ENCODE measurements at places on chromosomes 3 and 15.

DNA sequence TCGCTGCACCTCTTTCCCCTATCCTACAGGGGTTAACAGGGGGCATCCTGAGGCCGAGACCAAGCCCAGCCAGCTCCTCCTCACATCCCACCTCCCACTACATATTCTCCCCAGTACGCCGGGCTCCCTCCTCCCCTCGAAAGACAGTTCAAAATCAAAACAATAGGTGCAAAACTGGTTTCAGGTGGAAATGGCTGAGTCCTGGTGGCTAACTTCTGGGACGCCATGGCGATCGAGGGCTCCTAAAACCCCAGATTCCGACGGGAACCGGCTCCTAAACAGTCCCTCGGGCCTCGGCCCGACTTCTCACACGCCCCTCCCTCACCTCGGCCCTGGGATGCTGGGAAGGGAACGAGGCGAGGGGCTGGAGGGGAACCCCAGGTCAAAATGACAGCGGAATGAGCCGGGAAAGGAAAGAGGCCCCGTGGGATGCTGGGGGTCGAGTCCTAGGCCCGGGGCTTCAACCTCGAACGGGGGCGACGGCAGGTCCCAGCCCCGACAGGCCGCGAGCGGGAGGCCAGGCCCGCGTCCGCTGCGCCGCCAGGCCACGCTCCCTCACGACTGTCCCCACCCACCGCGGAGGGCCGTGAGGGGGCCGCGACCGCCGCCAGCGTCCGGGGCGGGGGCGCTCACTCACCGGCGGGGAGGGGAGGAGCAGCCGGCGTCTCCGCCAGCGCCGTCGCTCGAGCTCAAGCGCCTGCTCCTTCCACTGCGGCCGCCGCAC lies 492 bp downstream of the TMCC1 start:
- peaks cover 29% of the 10 kb centered on the region for H3K4me1 ChIP-seq
- peak; percentile 60 for DNase-seq

- peak overlapping the region; percentile 25 for H3K27ac ChIP-seq
- no peak for DNase-seq
- peaks cover 21% of the 10 kb centered on the region for H3K4me1 ChIP-seq
Measured at GRCh38 chr3:178320456-178321351, 215.5 kb upstream of the KCNMB2 start.

GRCh38 chr3:114706591-114707232 lies 412.9 kb downstream of the TIGIT start:
- no peaks in the 10 kb centered on the region for H3K27me3 ChIP-seq
- no peaks in the 10 kb centered on the region for H3K36me3 ChIP-seq
- no peak overlapping the region for H3K4me3 ChIP-seq
- H3K4me1 ChIP-seq, result peaks cover 47% of the 10 kb centered on the region
- H3K27ac ChIP-seq, result peak overlapping the region; percentile 96
- DNase-seq, result no peak

DNA sequence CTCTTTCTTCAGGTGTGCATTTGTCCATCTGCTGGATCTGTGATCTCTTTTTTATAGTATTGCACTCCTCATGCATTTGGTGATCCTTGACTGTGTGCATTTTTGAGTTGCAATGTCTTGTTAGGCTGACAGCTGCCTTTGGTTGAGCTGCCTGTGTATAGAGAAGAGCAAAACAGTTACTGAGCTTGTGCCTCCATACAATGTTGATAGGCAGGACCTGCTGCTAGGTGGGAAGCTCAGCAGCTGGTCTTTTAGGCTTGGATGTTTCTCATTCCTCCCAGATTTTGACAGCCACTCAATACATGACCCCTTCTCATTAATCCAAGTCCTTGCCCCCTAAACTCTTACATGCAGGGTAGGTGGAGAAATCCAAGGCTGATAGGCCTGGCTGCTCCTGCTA lies 74.8 kb upstream of the PIAS1 start:
- H3K27ac ChIP-seq, result no peak overlapping the region
- H3K4me1 ChIP-seq, result no peaks in the 10 kb centered on the region

DNA sequence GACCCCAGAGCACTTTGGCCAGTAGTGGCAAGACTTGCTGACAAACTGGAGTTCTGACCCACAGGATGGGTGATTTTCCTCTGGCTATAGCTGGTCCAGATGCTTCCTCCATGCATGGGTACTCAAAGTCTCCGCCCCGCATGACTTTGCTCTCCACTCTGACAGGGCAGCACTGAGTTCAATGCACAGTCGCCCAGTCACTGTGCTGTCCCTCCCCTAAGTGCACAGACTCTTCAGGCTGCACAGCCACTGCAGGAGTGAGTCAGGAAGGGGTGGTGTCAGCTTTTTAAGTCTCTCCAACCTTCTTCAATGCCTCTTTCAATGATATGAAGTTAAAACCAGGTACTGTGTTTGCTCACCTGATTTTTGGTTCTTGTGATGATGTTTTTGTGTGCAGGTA lies 17.8 kb downstream of the TEX9 start:
- H3K4me1 ChIP-seq, result no peaks in the 10 kb centered on the region
- no peak overlapping the region for H3K27ac ChIP-seq
- H3K36me3 ChIP-seq, result peaks cover 31% of the 10 kb centered on the region

DNA sequence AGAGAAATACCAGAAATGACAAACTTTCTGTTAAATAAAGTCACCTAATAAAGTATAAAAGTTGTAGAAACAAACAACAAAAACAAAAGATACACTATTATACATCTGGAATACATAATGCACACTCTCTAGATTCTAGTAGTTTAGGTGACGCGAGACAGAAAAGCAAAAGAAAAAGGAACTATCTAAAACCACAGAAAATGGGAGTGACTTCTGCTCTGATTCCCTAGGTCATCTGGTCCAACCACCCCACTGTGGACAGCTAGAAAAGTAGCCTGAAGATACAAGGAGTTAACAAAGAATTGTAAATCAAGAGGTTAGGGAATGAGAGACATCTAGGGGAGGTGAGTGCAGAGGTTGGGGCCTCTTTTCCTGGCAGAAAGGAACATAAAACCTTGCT lies 39.1 kb downstream of the DHX36 start:
- H3K4me3 ChIP-seq, result no peak overlapping the region
- peaks cover 25% of the 10 kb centered on the region for H3K36me3 ChIP-seq
- DNase-seq, result no peak

DNA sequence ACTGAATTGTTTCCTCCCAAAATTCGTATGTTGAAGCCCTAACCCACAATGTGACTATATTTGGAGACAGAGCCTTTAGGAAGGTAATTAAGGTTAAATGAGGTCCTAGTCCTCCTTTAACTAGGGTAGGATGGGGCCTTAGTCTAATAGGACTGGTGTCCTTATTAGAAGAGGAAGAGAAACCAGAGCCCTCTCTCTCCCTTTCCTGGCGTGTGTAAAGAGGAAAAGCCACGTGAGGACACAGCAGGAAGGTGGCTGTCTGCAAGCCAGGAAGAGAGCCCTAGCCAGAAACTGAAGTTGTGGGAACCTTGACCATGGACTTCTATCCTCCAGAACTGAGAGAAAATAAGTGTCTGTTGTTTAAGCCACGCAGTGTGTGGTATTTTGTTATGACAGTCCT lies 94.3 kb downstream of the OXNAD1 start:
- no peaks in the 10 kb centered on the region for H3K27me3 ChIP-seq

DNA sequence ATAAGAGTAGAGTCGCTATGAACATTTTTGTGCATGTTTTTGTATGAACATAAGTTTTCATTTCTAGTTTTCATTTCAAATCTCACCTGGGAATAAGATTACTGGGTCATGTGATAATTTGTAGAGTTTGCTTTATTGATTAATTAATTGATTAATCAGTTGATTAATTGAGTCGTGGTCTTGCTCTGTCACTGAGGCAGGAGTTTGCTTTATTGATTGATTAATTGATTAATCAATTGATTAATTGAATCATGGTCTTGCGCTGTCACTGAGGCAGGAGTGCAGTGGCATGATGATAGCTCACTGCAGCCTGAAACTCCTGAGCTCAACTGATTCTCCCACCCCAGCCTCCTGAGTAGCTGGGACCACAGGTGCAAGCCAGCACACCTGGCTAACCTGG lies 111.6 kb downstream of the TCF12 start:
- peak overlapping the region; percentile 71 for H3K27ac ChIP-seq
- peaks cover 6% of the 10 kb centered on the region for H3K36me3 ChIP-seq
- no peaks in the 10 kb centered on the region for H3K27me3 ChIP-seq
- peak overlapping the region; percentile 17 for H3K4me3 ChIP-seq
- peaks cover 45% of the 10 kb centered on the region for H3K4me1 ChIP-seq
- no peak for DNase-seq

DNA sequence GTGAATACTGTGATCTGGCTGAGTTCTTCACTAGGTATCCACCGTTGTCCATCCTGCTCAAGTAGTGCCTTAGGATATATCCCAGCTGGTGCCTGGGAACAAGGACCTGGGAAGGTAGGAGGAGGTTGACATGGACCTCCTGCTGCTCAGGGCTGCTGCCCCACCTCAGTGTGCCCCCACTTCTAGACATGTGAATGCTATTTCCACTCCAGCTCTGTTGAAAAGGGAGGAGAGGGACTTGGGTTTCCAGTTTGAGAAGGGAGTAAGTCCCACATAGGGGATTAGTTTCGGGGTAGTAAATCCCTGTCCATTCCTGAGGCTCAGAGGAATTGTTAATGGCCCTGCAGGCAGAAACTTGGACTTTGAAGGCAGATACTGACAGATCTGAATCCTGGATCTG lies 32.9 kb upstream of the ETV5 start:
- H3K27me3 ChIP-seq, result peaks cover 4% of the 10 kb centered on the region
- H3K4me3 ChIP-seq, result no peak overlapping the region
- H3K27ac ChIP-seq, result no peak overlapping the region
- H3K4me1 ChIP-seq, result no peaks in the 10 kb centered on the region
- no peak for DNase-seq

DNA sequence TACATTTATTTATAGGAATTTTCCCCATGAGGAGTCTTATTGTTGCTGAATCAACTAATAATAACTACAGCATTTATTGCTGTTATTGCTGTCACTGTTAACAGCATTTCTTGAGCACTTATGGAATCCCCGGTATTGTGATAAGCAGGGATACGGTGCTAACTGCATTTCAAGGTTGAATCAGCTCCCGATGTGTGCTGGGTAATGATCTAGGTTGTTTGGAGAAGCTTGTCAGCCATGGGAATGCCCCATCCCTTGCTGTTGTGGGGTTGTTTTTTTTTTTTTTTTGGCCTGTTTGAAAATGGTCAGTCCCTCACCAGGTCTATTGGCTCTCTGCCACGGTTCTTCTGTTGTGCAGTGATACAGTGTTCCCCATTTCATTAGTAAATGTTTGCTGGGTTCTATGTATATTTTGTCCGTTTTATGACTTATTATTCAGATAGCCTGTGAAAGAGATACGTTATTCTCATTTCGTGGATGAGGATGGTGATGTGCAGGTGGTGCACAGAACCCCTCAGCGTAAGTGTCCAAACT lies 48.5 kb downstream of the MED12L start:
- no peak overlapping the region for H3K4me3 ChIP-seq
- peaks cover 3% of the 10 kb centered on the region for H3K36me3 ChIP-seq
- DNase-seq, result no peak
- H3K27me3 ChIP-seq, result no peaks in the 10 kb centered on the region
- H3K27ac ChIP-seq, result no peak overlapping the region

DNA sequence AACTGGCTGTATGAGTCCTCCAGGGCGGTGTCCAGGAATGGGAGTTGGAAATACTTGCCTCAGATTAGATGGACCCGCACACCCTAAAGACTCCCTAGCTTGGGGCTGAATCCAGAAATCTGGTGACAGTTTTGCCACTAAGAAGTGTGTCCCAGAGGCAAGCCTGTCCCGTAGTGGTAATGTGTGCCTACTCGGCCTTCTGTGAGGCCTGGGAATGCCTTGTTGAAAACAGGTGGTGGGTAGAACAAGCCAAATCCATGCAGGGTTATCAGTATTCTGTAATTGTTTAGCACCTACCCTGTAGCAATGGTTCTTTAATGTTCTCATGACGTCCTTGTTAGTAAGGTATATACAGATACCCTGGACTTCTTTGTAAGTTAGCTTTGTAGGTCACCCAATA lies 1.6 kb downstream of the C3orf52 start:
- H3K36me3 ChIP-seq, result peaks cover 2% of the 10 kb centered on the region
- peak overlapping the region; percentile 7 for H3K27ac ChIP-seq
- peaks cover 60% of the 10 kb centered on the region for H3K4me1 ChIP-seq
- peak overlapping the region; percentile 89 for H3K4me3 ChIP-seq
- H3K27me3 ChIP-seq, result peaks cover 8% of the 10 kb centered on the region

- no peaks in the 10 kb centered on the region for H3K4me1 ChIP-seq
- peaks cover 10% of the 10 kb centered on the region for H3K27me3 ChIP-seq
- no peak for DNase-seq
- H3K36me3 ChIP-seq, result no peaks in the 10 kb centered on the region
Measured at GRCh38 chr3:127074900-127075360, 92.0 kb downstream of the PLXNA1 start.

GRCh38 chr3:23728601-23729117 lies 77.1 kb upstream of the UBE2E1 start:
- no peak overlapping the region for H3K27ac ChIP-seq
- H3K4me3 ChIP-seq, result no peak overlapping the region
- no peaks in the 10 kb centered on the region for H3K36me3 ChIP-seq
- DNase-seq, result no peak

DNA sequence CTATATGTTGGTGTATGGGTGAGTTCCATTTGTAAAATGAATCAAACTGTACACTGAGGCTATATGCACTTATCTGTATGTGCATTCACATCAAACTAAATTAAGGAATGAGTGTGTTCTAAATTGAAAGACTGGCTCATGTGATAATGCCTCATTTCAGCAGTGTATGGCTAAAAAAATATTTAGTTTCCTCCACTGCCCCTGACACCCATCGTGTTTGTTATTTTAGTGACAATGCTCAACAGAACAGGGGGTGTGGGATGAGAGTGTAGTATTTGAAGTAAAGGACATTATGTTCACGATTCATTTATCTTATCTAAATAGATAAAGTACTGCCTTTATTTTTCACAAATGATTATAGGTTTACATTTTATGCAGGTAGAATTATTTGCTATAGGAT lies 301.1 kb upstream of the ARPP21 start:
- DNase-seq, result no peak
- H3K4me1 ChIP-seq, result peaks cover 4% of the 10 kb centered on the region
- H3K27ac ChIP-seq, result no peak overlapping the region
- no peaks in the 10 kb centered on the region for H3K36me3 ChIP-seq
- H3K4me3 ChIP-seq, result no peak overlapping the region

DNA sequence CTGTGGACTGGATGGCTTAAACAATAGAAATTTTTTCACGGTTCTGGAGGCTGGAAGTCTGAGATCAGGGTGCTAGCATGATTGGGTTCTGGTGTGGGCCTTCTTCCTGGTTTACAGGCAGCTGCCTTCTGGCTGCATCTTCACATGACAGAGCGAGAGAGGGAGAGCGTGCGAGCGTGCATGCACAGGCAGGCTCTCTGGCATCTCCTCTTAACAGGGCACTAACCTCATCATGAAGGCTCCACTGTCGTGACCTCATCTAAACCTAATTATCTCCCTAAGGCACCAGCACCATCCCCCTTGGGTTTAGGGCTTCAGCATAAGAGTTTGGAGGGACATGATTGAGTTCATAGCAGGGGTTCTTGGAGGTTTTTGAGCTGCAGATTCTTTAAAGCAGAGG lies 292.0 kb upstream of the C2CD4B start:
- H3K27ac ChIP-seq, result no peak overlapping the region
- peaks cover 21% of the 10 kb centered on the region for H3K4me1 ChIP-seq
- DNase-seq, result no peak
- H3K36me3 ChIP-seq, result no peaks in the 10 kb centered on the region

GRCh38 chr15:70291305-70292075 lies 193.8 kb upstream of the TLE3 start:
- no peaks in the 10 kb centered on the region for H3K36me3 ChIP-seq
- peaks cover 42% of the 10 kb centered on the region for H3K27me3 ChIP-seq
- no peak overlapping the region for H3K4me3 ChIP-seq
- peak overlapping the region; percentile 9 for H3K27ac ChIP-seq

All from progenitor cell of endocrine pancreas (in vitro differentiated cells).